ENCODE measurements at places on chromosomes 6 and 20.

DNA sequence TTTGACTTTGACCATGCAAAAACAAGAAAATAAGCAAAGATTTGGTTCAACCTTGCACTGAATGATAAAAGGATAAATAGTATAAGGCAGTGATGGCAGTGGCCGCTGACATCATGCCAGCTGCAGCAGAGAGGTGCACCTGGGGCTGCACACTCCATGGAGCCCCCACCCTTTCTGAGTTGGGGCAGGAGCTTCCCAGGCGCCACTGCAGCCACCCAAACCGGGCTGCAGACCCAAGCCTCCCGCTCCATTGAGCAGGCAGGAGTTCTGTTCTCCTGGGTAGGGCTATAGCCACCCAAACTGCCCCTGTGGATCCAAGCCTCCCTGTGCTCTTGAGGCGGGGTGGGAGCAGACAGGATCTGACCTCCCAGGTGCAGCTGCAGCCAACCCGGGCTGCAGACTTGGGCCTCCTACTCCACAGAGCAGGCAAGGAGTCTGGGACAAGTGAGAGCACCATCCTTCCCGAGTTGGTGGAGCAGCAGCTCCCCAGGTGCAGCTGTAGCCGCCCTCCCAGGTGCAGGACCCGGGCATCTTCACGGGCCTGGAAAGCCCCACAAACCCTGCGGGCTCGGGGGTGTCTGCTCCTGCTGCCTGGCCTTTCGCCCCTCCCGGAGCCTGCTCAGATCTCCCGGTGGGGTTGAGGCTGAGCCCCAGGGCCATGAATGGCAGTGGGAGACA is 537.9 kb downstream of the TENT5A start:
- DNase-seq, result peak; percentile 11

- no peak for DNase-seq
Measured at GRCh38 chr6:28709478-28710349, 184.0 kb downstream of the GPX5 start.

- DNase-seq, result no peak
Measured at GRCh38 chr6:42978487-42978838, 518 bp downstream of the PEX6 start.

DNA sequence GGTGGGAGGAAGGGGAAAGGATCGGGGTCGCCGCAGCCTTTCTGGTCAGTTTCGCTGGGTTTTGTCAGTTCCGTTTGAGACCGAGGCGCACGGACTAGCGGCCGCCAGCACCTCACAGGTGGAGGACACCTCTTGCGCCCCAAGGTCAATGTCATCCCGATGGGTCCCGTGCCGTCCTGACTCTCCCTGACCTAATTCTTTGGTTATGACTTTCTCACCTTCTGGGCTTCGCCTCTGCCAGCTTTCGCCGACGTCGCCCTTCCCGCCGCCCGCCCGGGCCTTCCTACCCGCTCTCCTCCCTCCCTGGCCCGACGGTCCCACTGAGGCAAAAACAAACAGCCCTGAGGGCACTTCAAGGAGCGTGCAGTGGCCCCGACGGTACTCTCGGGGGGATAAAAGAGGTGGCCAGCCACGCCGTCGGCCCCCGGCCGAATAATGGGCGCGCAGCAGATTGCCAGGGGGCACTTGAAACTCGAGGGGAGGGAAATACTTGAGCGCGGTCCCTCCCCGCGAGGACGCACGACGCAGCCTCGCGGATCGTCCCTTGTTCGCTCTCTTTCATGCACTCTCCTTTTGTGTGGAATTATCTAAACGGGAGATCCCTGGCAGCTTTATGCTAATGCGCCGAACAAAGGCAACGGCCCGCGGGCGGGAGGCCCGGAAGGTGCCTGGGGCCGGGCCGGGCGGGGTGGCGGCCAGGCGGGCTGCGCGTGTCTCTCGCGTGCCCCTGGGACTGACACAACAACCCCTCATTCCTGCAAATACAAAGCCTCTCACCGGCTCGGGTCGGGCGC is 3.9 kb upstream of the INSM1 start:
- DNase-seq, result no peak

DNA sequence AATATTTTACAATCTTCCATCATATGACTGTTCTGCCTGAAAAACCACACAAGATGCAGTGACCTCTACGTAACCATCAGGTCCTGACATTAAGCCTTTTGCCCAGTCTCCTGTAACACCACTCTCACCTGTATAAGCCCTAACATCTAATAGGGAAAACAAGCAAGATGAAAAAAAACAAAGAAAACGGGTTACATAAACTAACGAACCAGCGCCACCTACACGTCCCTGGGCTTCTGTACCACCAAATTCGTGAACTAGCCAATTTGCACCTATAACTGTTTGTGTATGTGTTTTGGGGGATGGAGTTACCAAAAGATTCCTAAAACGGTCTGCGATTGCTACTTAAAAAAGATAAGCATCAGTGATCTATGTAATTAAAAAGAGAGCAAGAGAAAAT is 70.2 kb downstream of the BLOC1S5 start:
- no peak for DNase-seq

DNA sequence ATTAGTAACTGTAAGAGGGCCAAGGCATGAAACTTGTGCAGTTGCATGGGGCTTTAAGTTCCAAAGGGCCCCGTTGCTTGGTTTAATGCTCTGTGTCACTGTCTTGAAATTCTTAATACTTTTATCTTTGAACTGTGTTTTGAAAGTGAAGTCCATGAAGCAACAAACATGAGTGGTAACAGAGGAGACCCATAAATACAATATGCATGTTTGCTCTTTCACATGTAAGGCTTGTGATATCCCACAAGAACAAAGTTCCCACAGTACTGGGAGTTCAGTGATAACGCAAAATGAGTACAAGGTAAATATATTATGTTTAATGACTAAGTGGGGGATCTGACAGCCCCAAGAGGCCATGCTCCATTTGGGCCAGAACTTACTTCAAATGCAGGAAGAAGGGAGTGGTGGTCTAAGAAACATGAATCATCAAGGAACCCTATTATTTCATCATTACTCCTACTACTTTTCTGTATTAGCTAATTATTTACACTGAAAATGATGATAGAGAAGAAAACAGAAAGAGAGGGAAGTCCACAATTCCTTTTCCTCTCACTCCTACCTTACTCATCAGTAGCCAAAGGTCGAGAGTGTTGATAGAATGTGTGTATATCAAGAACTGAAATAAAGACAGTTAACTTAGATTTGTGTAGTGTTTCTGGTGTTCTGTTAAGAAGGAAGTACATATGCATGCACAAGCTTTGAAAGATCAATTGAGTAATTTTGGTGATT is 157.3 kb downstream of the PHF3 start:
- no peak for DNase-seq

DNA sequence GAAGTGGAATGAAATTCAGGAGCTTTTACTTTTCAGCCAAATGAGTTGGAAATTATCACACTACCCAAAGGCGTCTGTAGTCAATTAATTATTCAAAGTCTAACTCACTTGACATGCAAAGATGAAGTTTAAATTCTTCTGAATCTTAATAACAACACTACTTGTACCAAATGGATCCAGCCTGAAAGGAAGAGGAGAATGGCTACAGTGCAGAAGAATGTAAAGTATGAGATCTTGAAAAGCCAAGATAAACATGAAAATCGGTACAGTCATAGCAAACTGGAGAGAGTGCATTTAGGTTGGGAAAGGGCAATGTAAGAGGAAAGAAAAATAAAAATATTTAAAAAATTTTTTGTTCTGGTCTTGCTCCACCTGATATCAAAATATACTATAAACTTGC is 195.5 kb downstream of the SIM1 start:
- DNase-seq, result no peak

GRCh38 chr6:30683183-30683979 is 3.1 kb downstream of the PPP1R18 start:
- no peak for DNase-seq

DNA sequence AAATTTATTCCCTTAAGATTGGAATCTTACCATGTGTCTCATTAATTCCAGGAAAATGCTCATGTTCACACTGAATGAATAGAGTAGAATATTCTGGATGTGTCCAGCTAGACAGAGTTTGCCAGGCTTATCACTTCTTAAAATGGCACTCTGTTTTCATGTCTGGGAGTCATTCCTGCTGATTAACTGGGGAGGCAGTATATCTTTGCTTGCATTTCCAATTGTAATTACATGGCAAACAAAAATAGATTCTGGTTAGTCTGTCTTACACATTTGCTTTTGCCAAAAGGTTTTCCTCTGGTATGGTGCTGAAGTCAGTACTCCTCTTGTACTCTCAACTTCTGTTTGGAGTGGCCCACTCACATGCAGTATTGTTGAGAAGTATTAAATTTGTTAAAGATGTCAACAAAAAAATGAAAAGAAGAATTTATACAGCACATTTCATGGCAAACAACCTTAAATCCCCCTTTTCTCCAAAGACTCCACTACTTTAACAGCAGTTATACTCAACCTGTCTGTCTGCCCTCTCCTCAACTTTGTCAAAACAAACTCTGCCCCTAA is 70.2 kb downstream of the TENT5A start:
- no peak for DNase-seq

GRCh38 chr6:1624058-1624850 is 14.5 kb downstream of the FOXC1 start:
- DNase-seq, result no peak

GRCh38 chr6:96022225-96022624 is 6.5 kb downstream of the FUT9 start:
- no peak for DNase-seq

GRCh38 chr6:154814063-154814462 is 80.8 kb downstream of the SCAF8 start:
- no peak for DNase-seq

DNA sequence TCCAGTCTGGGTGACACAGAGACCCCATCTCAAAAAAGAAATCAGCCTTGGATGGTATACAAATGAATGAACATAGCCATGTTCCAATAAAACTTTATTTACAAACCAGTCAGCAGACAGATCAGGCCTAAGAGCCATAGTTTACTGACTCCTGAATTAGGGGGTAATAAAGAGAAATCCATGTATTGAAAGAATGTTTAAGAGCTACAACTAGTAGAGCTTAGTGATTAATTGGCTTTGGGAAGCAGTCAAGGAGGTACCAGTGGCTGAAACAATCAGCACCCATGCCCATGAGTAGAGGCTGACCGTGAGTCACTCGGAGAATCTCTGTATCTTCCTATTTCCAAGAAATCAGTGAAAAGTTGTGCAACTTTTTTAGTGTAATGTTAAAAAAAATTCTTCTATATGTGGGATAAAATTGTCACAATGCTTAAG is 223.6 kb upstream of the RREB1 start:
- DNase-seq, result no peak

GRCh38 chr6:5732496-5732895 is 274.2 kb downstream of the NRN1 start:
- no peak for DNase-seq

DNA sequence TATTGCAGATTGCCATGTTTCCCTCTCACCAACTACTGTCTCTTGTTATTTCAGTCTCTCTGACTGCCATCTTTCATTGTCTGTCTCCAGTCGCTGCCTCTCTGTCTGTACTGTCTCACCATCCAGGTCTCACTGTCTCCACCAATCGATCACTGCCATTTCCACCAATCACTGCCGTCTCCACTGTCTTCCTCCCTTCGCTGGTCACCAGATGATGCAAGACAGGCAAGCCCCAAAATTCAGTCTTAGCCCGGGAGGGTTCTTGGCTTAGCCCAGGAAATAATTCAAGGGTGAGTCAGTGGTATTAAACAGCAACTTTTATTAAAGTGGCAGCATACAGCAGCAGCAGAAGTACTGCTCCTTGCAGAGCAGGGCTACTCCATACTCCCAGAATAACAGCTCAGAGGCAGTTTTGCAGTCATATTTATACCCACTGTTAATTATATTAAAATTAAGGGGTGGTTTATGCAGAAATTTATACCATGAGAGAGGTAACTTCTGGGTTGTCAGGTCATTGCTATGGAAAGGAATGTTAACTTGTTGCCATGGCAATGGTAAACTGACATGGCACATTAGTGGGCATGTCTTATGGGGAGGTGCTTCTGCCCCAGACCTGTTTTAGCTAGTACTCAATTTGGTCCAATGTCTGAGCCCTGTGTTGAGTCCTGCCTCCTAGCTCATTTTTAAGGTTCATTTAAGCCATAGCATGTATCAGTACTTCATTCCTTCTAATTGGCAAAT is 23.0 kb upstream of the ECHDC1 start:
- no peak for DNase-seq

DNA sequence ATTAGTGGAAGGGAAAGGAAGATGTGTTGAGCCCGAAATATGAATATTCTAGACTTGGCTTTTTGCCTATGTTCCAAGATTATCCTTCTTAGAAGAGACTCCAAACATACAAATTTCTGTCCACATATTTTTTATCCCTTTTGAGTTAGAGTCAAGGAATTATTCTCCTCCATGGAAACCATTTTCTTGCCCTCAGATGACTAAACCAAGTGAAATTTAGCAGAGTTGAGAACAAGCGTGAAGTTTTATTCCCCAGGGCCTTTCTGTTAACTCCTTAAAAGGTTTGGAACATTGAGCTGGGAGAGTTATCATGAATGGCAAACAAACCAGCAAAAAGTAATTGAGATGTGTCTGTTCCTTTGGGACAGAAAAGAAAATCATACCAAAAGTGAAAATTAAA is 286.1 kb upstream of the PLCB4 start:
- no peak for DNase-seq

- no peak for DNase-seq
Measured at GRCh38 chr20:22998476-22998875, 36.6 kb upstream of the SSTR4 start.

- DNase-seq, result no peak
Measured at GRCh38 chr6:122803171-122803661, 14.2 kb downstream of the SMPDL3A start.

DNA sequence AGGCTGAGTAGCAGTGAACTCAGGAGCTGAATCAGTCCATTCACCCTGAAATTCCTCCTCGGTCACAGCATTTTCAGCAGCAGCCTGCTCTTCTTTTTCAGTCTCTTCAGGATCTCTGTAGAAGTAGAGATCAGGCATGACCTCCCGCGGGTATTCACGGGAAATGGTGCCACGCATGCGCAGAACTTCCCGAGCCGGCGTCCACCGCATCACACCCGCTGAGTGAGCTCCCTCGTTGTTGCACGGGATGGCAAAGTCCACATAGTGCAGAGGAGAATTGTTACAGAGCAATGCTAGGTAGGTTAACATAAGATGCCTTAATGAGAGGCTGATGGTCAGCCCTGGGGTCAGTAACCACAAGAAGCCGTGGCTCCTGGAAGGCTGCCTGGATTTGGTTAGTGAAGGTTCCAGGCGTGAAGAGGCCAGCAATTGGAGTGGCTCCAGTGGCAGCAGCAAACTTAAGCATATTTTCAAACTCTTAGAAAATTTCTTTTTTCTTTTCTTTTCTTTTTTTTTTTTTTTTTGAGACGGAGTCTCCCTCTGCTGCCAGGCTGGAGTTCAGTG is 113.5 kb upstream of the HDAC2 start:
- no peak for DNase-seq

DNA sequence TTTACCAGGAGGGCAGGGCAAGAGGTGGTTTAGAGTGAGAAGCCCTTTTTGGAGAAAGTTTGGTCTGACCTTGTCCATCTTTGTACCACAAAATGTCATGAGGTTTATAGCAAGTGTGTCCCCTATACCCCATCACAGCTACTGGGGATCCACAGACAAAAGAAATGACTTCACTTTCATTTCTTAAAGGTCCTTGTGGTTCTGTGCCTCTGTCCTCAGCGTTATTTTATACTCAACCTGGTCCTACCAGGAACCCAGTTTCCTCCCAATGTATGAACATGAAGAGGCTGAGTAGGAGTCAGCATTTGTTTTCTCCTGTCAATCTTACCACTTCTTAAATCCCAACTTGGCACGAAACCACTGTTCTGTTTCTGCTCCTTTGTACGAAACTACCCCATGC is 157.6 kb downstream of the NFATC2 start:
- no peak for DNase-seq

All from D341Med (cell line).